ENCODE measurements at places on chromosomes 13 and 19.

DNA sequence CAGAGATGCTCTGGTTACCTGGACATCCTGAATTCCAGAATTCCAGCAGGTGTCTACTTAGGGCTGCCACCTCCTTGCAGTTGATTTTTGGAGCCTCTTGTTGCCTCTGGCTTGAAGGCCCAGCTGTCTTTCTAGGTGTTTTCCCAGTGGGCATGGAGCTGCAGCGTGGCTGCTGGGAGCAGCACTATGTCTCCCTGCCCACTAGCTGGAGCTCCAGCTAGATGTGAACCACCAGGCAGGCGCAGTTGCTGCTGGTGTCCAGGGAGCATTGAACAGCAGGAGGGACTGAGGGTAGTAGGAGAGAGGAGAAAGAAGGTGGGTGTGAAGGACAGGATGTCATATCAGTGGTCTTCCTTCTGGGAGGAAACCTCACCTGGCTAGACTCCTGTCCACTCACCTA is 9.9 kb upstream of the SELENOW start:
- DNase-seq, result no peak

DNA sequence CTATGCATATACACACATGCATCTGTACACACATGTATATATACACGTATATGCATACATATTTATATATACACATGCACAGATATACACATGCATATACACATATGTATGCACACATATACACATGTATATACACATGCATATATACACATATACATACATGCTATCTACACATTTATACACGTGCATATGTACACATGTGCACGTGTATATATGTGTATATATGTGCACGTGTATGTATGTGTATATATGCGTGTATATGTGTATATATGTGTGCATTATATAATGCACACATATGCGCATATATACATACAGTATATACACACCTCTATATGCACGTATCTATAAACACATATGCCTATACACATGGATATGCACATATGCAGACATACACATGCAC is 17.8 kb downstream of the ARHGEF7 start:
- DNase-seq, result no peak

DNA sequence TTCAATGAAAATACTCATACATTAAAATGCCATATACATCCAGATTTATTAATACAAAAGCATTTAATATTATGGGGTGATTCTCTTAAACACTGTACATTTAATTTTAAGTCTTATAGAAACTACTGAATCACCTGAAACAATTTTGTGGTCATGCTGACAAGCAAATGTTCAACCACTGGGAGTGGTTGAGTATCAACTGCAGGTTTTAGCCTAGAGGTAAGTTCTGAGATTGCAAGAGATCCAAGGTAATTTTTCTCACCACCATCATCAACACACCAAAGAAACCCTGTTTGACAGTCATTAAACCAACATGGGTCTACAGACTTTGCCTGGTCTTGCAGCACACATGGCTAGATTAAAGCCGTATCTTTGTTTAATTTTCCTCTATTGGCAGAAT is 196.3 kb downstream of the LHFPL6 start:
- DNase-seq, result no peak

DNA sequence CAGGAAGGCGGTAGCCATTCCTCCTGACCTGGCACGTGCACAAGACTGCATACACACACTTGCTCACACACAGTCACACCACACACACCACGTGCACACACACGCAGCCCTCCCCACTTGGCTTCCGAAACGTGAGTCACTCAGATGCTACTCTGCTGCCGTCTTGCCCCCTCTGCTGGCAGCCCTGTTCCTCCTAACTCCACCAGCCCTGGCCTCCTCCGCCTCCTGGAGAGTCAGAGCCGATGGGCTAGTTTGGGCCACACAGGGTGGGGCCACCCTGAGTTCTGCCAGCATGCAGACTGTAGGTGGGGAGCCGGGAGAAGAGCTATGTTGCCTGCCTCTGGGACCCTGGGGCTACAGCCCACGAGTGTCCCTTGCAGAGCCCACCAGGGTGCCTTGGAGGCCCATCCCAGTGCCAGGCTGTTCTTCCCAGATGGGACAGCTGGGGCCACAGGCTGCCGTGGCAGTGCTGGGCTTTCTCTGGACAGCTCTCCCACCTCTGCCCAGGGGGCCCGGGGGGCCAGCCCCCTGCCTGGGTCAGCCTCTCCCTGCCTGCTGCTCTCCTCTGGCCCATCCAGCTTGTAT is 12.1 kb downstream of the PIN1 start:
- DNase-seq, result no peak
